ENCODE measurements at places on chromosomes 4 and X. TPM values are rescaled to one million over a fixed set of nuclear protein-coding genes. Genes with fewer than 3 reads are reported as not detected.

DNA sequence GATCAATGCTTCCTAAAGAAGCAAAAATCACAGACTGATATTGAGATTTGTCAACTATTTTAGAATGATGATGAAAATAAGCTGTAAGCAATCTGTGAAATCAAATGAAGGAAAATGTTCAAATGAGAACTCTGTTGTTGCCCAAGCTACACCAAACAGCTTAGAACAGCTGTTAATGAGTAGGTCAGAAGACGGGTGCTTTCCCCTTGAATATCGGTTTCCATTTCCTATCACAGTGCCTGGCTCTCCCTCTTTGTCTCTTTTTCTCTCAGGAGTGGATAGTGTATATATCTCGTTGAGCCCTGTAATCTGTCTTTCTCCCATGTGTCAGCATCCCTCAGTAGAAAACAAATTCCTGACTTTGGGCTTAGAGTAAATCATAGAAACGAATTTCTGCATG is 1592.9 kb upstream of the TENM3 start:
- no peaks in the 10 kb centered on the region for H3K4me1 ChIP-seq
- H3K27ac ChIP-seq, result no peak overlapping the region
- H3K4me3 ChIP-seq, result no peak overlapping the region
- no peaks in the 10 kb centered on the region for H3K27me3 ChIP-seq
- no peak for DNase-seq

GRCh38 chrX:13923289-13923688 is 106.4 kb upstream of the GPM6B start:
- no peak for DNase-seq
- H3K27me3 ChIP-seq, result no peaks in the 10 kb centered on the region
- no peaks in the 10 kb centered on the region for H3K36me3 ChIP-seq
- no peak overlapping the region for H3K4me3 ChIP-seq
- no peak overlapping the region for H3K27ac ChIP-seq
- H3K4me1 ChIP-seq, result no peaks in the 10 kb centered on the region

DNA sequence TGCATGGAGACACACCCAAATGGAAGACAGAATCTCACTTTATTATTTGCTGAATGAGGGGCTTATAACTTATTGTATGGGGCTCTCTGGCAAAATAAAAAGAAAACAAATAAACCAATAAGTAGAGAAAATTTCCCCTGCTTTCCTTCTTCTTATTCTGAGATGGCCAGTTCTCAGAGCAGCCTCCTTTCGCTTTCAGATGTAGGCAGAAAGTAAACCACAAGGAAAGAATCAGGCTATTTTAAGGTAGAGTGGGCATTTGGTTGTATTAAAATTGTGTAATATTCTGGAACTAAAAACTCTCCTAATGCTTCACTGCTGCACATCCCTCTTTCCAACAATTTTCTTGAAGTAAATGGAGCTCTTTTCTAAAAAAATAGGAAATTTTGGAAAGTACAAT is 241.8 kb downstream of the GALNTL6 start:
- no peak for DNase-seq
- no peaks in the 10 kb centered on the region for H3K36me3 ChIP-seq
- H3K4me1 ChIP-seq, result no peaks in the 10 kb centered on the region
- H3K4me3 ChIP-seq, result no peak overlapping the region

DNA sequence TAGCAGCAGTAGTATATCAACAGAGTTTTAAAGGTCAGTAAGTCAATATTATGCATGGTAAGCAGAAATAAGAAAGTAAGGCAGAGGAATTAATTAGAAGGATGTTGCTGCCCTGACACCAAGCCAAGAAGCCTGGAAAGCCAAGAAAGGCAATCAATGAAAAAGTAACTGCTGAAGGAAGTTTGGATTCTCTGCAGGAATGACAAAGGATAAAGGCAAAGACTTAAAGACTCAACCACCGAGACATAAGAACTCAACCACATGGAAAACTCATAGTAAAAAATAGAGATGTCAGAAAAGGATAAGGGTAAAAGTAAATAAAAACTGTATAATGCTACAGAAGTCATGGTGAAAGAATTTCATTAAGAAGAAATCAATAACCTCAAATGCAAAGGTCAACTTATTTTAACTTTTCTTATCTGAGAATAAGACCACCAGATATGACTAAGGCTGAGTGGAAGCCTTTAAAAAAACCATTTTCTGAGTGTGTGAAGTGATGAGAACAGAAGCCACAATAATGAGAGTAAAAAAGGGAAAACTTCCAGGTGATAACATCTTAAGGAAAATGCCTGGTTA is 55.2 kb downstream of the NEK1 start:
- H3K27ac ChIP-seq, result no peak overlapping the region
- no peak for DNase-seq
- no peak overlapping the region for H3K4me3 ChIP-seq
- H3K27me3 ChIP-seq, result no peaks in the 10 kb centered on the region
- H3K4me1 ChIP-seq, result no peaks in the 10 kb centered on the region

Gene GPAT3
- 5.3 TPM for total RNA-seq

DNA sequence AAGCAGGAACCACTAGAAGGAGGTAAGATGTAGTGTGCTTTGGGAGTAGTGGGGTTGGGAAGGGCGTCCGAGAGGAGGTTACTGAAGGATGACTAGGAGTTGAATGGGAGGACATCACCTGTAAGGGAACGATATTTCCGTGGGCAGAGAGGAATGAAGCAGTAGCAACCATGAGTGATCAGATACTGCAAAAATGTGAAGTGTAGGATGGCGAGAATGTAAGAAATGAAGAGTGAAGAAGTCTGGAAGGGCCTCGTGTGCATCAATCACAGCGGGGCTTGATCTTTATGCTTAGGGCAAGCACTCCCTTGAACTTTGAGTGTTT is 594 bp downstream of the MSMO1 start:
- peak overlapping the region; percentile 95 for H3K4me3 ChIP-seq
- no peaks in the 10 kb centered on the region for H3K27me3 ChIP-seq
- H3K4me1 ChIP-seq, result no peaks in the 10 kb centered on the region
- no peaks in the 10 kb centered on the region for H3K36me3 ChIP-seq
- H3K27ac ChIP-seq, result peak overlapping the region; percentile 78

Gene NEXMIF
- 0.88 TPM for total RNA-seq

GRCh38 chr4:126414741-126415140 is 1100.0 kb downstream of the FAT4 start:
- H3K4me3 ChIP-seq, result no peak overlapping the region
- no peak overlapping the region for H3K27ac ChIP-seq
- no peaks in the 10 kb centered on the region for H3K4me1 ChIP-seq
- H3K36me3 ChIP-seq, result no peaks in the 10 kb centered on the region
- DNase-seq, result no peak

GRCh38 chrX:151488677-151489076 is 74.8 kb upstream of the PASD1 start:
- no peaks in the 10 kb centered on the region for H3K4me1 ChIP-seq
- no peaks in the 10 kb centered on the region for H3K27me3 ChIP-seq
- no peak for DNase-seq
- no peak overlapping the region for H3K4me3 ChIP-seq
- no peak overlapping the region for H3K27ac ChIP-seq

- no peaks in the 10 kb centered on the region for H3K36me3 ChIP-seq
- DNase-seq, result no peak
- peaks cover 4% of the 10 kb centered on the region for H3K4me1 ChIP-seq
- no peak overlapping the region for H3K4me3 ChIP-seq
Observed at GRCh38 chr4:19534159-19534558, 717.5 kb upstream of the SLIT2 start.

DNA sequence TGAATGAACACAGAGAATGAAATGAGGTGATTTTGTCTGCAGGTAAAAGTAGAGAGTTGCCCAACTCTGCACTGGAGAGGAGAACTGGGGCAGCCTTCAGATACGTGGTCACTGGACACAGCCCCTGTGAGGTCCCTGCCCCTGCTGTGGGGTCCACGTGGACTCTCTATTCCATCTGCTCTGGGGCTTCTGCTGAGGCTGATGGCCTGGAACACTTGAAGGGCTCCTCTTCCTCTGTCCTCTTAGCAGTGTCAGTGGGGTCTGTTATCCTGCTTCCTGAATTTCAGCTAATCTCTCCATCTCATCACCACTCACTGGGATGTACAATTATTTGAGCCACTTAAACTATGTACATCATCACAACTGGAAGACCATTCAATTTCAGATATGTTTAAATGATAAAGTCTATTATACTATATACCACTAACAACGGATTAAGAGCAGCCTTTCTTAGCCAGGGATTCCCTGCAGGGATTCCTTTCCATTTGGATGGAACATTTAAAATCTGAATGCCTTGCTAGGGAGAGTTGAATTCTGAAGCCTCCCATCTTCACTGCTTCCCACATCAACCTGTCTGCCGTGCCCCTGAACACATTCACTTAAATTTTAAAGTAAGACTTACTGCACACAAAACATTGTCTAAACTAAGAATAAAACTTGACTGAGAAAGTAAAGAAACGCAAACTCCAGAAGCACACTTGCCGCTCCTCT is 74.0 kb downstream of the CC2D2A start:
- no peak for DNase-seq
- no peak overlapping the region for H3K4me3 ChIP-seq

GRCh38 chr4:172843192-172843591 is 325.4 kb upstream of the GALNT7 start:
- no peak for DNase-seq
- H3K36me3 ChIP-seq, result no peaks in the 10 kb centered on the region
- no peaks in the 10 kb centered on the region for H3K4me1 ChIP-seq
- H3K4me3 ChIP-seq, result no peak overlapping the region
- H3K27me3 ChIP-seq, result no peaks in the 10 kb centered on the region

DNA sequence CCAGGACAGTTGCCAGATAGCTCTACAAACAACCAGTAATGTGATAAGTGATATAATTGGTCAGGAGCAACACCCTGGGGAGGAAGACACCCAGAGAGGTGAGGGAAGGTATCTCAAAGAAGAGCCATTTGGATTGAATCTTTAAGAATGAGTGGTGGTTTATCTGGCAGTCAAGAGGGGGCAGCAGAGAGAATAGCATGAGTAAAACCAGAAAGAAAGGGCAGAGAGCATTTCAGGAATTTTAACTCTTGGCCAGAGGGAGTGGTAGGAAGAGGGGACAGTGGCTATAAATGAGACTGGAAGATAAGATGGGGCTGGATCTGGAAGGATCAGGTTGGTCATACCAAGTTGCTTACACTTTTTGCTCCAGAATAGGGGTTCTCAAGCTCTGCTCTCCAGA is 5.9 kb upstream of the SEPTIN6 start:
- no peak for DNase-seq
- H3K4me3 ChIP-seq, result no peak overlapping the region
- H3K36me3 ChIP-seq, result no peaks in the 10 kb centered on the region

All from uterus (tissue), 4 donors.